IPS-NIHi11 (cell line): ENCODE measurements at places on chromosomes 1 and 21.

DNA sequence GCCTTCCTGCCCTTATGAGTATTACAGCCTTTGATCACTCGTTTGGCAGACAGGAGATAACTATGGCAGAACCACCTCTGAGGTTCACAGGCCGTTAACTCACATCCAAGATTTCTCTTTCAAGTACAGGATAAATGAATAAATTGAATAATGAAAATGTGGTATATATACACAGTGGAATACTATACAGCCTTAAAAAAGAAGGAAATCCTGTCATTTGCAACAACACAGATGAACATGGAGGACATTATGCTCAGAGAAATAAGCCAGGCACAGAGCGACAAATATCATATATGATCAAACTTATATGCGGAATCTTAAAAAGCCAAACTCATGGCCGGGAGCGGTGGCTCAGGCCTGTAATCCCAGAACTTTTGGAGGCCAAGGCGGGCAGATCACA lies 32.6 kb downstream of the TGFBR3 start:
- DNase-seq = no peak

DNA sequence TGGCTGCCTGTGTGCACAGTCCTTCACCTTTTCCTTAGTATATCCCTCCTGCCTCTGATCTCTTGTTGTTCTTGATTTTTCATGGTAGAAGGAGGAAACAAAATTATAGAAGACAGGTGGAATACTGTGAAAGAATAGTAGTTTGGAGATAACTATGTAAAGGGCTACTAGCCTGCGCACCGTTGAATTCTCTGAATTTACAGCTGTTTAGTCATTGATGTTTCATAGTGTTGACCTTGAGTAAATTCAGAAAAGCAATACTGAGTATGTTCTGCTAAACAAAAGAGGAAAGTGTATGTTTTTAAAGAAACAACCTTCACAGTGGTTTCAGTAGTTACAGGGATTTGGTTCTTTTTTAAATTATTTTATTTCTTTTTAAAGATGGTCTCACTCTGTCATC lies 18.1 kb downstream of the CAMTA1 start:
- no peak for DNase-seq

DNA sequence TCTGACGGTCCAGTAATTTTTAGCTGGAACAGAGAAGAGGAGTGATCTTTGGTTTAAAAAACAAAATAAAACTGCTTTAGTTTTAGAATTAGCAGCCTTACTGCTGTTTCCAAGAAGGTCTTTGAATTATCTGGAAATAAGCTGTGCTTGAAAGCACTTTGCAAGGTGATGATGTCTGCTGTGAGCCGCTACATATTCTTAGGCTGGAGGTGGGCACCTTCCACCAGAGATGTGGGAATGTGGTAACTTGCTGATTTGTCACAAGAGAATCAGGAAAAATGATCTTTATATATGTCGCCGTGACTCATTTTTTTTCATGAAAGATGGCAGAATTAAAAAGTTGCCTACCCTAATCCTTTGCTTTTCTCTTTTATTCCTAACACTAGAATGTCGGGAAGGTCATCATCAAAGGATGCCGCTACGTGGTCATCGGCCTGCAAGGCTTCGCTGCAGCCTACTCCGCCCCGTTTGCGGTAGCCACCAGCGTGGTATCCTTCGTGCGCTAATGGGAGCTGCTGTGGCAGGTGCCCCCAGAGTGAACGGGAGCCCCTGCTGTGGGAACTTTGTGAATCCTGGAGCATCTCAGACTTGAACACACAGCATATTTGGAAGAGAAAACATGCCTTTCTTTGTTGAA lies 6.2 kb downstream of the C1orf115 start:
- no peak for DNase-seq

GRCh38 chr21:37967036-37967435 lies 50.8 kb upstream of the KCNJ6 start:
- DNase-seq = no peak

- no peak for DNase-seq
Observed at GRCh38 chr1:89812992-89813391, 7.8 kb upstream of the LRRC8D start.

DNA sequence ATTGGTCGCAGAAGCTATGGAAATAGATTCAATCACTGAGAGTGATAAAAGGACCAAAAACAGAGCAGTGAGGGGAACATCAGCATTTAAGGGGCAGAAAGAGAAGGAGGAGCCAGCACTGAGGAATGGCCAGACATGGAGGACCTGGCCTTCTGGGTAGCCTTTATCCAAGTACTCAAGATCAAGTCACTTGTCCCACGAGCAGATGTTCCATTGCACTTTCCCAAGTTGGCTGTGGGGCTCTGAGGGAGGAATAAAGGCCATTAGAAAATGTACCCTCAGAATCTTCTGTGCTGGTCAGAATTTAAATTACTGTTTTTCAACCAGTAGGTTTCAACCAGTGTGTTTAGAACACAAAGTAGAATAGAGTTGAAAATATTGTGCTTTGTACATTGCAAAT lies 55.3 kb downstream of the GIPC2 start:
- no peak for DNase-seq

GRCh38 chr1:112312315-112312714 lies 83.7 kb upstream of the CTTNBP2NL start:
- no peak for DNase-seq

DNA sequence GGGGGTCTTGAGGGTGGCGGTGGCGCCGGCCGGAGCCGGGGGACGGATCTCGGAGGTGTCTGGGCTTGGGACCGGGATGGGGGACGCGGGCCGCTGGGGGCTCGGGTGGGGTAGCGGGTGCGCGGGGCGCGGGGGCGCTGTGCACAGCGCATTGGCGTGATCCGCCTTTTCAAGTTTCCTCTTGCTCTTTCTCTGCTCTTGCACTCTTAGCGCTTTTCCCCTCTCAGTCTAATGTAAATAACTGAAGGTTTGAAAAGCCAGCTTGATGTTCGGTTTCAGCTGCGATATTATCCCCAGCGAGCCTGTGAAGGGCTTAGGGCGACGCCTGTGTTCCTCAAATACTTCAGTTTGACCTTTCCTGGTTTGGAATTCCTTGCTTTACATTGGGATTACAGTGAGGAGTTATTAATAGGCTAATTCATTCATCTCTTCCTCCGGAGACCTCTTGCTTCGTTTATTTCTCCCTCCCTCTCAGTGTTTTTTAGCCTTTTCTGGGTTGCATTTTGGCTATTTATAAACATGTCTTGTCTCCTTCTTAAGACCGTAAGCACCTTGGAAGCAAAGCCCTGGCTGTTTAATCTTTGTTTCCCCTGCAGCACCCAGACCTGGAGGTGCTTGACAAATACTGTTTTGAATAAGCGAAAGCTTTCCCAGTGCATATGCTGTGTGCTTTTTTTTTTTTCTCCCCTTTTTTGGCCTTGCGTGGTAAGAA lies 693 bp downstream of the RAB4A start:
- DNase-seq = no peak

DNA sequence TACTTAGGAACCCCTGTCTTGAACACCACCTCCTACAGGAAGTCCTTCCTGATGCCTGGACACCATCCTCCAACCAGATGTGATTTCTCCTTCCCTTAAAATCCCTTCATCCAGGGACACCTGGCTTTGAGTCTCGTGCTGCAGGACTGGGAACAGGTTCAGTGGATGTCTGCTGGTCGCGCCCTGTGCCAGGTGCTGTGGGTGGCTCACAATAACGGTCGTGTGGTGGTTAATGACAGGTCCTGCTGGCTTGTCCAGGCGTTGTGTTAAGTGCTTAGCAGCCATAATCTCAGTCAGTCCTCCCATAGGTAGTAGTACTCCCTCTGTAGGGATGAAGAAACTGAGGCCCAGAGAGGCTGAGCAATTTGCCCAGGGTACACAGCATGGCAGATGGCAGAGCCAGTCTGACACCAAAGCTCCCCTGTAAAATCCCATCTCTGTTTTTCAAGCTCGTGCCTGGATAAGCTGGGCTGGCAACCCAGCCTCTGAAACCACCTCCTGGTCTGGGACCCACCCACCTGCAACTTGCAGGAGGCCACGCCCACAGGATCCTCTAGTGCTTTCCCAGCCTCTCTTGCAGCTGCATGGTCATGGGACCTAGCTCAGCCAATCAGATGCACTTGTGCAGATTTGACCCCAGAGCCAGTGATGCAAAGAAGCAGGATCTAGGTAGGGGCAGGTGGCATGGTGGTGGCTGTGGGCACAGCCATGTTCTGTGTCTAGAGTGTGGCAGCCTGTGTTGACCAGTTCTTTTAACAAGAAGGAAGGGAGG lies 106.0 kb upstream of the IFFO2 start:
- no peak for DNase-seq
